Stimulated activated CD4-positive, alpha-beta T cell treated with anti-CD3 and anti-CD28 coated beads, Interleukin-1b, Interleukin-23, amount 100 ng/mL, for 1 hour (primary cell): ENCODE measurements at places on chromosomes 3 and 15.

- DNase-seq = no peak
Measured at GRCh38 chr3:72280876-72281275, 495.9 kb upstream of the PROK2 start.

DNA sequence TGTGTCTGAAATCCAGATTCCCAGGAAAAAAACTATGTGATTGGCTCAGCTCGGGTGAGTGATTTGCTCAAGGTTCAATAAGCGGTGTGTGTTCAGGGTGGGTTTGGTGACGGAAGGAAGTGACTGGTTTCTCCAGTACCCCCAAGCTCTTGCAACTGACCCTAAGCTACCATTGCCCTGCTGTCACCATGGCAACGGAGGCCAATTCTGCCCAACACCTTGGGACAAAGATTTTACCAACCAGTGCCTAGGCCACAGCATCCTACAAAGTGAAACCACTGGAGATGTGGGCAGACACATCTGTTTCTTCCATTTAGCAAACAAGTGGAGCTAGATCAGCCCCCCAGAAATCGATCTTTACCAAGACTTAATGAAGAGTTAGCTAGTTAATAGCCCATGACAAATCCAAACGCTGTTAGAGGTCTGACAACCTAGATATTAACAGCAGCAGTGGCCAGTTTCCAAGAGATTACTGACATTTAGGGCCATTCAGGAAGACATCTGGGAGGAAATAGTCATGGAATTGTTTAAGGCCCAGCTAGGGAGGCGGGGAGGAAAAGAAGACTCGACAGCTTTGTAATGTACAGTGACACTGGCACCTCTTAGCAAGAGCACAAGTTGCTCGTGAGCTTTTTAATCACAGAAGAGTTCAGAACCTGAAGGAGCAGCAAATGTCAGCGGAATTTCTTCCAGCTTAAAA, 195.9 kb downstream of the SLCO3A1 start:
- DNase-seq = no peak

DNA sequence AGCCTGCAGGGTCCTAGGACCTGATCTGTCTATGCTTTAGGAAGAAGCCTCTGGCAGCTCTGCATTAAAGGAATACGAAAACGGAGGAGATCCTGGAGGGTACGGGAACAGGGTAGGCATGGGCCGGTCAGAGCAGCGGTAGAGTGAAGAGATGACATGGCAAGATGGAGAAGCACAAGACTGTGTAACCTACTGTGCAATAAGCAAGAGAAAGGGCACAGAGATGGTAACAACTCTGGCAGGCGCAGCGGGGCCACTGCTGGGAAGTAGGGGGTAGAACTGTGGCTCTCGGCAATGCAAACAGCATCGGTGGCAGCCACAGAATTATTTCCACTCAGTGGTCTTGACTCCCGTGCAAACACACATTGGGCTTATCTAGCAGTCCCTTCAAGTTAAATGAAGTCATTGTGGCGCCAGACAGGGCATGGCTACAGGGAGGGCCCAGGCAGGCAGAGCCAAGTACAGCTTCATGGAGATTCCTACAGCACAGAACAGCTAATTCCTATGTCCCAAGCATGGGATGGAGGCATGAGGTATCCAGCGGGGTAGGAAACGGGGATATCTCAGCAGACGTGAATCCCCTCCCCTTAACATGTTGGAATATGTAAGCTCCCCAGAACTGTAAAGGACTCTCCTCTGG, 28.8 kb downstream of the WHAMM start:
- DNase-seq = no peak

GRCh38 chr3:13647298-13648059, 98.6 kb downstream of the FBLN2 start:
- DNase-seq = no peak

DNA sequence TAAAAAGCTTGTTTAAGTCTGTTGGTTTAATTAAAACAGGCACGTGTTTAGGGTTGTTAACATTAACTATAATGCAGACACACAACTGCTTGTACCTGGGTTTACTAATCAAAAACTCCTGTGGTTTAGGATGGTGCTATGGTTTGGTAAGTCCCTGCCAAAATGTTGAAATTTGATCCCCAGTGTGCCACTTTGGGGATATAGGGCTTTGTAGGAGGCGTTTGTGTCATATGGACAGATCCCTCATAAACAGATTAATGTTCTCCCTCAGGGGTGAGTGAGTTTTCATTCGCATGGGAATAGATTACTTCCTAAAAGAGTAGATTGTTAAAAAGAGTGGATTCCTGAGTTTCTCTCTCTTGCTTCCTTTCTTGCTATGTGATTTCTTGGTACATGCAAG, 18.7 kb upstream of the GK5 start:
- no peak for DNase-seq

GRCh38 chr15:61116825-61117224, 112.3 kb downstream of the RORA start:
- DNase-seq = no peak

DNA sequence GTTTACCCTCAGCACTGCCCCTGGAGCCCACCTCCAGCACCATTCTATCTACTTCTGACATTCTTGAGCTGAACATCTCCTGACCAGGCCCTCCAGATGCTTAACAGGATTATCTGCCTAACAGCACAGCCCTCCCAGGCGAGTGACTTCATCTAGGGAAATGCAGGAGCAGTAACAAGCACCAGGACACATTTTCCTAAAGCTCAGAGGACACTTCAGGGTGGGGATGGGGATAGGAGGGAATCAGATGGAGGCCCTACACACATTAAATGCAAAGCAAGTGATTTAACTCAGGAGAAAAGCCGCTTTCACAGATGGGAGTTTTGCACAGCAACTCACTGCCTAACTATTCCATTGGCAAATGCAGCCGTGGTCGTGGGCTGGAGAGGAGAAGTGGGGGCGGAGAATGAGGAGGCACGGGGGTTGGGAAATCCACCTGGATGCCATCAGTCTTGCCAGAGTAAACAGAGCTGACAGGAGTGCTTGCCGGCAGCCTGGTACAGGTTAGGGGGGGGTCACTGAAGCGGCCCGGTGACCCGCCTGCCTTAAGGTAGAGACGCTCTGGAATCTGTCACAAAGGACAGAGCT, 21.3 kb upstream of the BNC1 start:
- DNase-seq = no peak

DNA sequence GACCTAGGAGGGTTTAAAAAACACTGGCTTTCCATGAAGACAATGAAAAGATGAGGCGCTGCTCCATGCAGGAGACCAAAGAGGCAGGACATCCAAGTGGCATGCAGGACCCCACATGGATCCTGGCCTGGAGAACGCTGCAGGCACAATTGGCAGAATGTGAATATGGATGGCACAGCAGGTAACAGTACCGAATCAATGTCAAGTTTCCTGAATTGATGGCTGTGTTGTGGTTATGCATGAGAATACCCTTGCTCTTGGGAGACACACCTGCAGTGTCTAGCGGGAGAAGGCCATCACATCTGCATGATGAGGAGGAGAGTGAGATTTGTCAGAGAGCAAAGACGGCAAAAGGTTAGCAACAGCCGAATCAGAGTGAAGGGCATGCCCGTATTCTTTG, 74.3 kb upstream of the SEC13 start:
- no peak for DNase-seq

GRCh38 chr3:114179575-114179974, 723 bp upstream of the DRD3 start:
- DNase-seq = no peak

GRCh38 chr15:98840053-98840452, 167.5 kb downstream of the PGPEP1L start:
- DNase-seq = no peak

- no peak for DNase-seq
Measured at GRCh38 chr3:55270976-55271375, 216.1 kb downstream of the WNT5A start.

- no peak for DNase-seq
Measured at GRCh38 chr3:122758877-122759560, 34.6 kb downstream of the HSPBAP1 start.

- no peak for DNase-seq
Measured at GRCh38 chr15:93855181-93855826, 376.1 kb upstream of the MCTP2 start.

DNA sequence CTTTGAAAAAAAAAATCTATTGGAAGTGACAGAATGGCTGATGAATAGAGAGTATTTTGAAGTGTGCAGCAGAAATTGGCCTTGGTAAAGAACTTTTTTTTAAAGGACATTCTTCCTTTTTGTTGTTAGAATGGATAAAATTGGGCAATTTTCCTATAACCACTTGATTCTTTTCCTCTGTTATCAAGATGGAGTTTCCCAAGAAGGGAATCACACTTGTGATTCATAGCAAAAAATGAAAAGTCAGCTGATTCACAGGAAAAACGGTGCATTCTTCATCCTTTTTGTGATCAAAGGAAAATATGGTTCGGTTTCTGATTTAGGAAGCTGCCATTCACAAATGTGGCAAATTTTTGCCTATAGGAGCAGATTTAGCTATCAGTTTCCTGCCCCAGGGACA, 486.8 kb downstream of the GBE1 start:
- no peak for DNase-seq

GRCh38 chr15:34336991-34337556, 507 bp downstream of the SLC12A6 start:
- DNase-seq = no peak

DNA sequence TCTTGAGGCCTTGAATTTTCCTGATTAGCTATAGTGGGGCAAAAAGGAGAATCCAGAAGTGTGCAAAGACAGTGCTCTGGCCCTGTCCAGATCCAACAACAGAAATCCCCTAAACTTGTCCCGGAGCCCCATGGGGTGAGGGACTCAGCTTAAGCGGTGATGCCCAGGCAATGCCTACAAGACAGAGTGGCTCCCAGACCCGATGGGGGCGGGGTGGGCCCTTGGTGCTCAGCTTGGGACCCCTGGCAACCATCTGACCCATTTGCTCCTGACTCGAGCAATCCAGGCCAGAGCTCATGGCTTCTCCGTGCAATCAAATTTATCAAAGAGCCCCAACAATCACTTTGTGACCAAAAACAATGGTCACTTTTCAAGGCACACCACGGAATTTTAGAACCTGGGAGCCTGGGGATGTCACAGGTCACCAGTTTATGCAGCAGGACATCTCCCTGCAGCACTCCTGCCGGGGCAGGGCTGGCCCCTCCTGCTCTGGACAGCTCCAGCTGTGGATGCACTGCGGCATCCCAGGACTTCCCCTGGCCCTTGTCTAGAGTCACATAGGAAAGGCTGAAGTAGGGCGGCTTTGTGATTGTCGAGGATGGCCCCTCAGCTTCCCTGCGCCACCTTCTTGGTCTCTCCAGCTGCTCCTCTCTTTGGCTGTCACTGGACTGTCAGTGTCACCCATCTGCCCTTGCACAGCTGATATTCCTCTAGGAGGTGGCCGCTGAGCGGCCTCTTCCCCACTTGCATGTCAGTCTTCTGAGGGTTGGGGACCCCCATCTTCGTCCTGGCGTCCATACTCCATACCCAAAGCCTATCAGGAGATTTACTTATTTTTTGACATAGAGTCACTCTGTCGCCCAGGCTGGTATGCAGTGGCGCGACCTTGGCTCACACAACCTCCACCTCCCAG, 28.4 kb downstream of the RGMA start:
- DNase-seq = no peak

- DNase-seq = no peak
Measured at GRCh38 chr15:31510057-31510456, 183.4 kb downstream of the KLF13 start.

GRCh38 chr3:118548434-118548833, 486.2 kb downstream of the IGSF11 start:
- DNase-seq = no peak

- no peak for DNase-seq
Measured at GRCh38 chr3:26515351-26515750, 107.2 kb upstream of the LRRC3B start.

DNA sequence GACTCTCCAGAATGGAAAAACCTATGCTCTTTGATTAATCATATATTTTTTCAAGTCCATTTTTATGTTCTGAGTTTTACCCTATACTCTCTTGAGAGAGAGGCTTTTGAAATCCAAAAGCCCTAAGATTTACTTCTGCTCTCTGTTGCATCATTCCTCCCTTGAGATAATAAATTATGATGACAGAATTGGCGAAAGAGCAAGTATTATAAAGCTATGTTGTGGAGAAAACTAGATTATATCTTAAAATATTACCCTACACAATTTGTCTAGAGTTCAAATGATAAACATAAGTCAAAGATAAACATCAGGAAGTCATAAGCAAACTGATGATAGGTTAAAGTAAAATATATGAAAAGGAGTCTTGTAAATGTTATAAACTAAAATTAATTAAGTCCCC, 293.4 kb upstream of the MME start:
- DNase-seq = no peak

DNA sequence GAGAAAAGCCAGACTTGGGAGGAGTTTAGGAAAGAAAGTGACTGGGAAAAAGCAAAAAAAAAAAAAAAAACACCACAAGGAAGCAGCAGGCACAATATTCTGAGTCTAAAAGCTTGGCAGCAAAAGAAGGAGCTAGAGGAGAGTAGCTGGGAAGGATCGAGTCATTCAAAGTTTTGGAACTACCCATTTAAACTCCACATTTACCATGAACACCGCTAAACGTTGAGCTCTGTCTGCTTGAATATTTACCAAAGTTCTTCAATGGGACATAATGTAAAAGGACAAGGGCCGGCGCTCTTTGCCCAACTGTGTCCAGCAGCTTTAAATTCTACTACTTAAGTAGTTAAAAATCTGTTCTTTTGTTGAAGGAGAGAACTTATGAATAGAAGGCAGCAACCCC, 481.9 kb downstream of the FOXP1 start:
- no peak for DNase-seq

GRCh38 chr15:92661069-92661468, 5.5 kb upstream of the FAM174B start:
- DNase-seq = no peak

DNA sequence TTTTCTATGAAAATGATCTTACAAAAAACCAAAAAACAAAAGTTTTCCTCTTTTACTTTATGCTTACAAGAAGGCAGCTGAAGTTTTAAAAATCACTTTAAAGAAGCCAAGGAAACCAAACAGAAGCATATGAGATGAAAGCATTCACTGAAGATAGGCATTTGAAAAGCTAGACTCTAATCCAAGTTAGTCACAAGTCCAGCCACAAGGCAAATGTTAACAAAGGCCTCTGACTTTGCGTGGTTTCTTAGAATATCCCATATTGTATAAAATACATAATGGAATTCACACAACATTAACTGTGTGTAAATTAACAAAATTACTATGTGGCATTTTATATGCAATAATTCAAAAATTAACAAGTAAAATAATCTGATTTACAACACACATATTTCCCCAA, 17.7 kb downstream of the MRPL3 start:
- DNase-seq = no peak

DNA sequence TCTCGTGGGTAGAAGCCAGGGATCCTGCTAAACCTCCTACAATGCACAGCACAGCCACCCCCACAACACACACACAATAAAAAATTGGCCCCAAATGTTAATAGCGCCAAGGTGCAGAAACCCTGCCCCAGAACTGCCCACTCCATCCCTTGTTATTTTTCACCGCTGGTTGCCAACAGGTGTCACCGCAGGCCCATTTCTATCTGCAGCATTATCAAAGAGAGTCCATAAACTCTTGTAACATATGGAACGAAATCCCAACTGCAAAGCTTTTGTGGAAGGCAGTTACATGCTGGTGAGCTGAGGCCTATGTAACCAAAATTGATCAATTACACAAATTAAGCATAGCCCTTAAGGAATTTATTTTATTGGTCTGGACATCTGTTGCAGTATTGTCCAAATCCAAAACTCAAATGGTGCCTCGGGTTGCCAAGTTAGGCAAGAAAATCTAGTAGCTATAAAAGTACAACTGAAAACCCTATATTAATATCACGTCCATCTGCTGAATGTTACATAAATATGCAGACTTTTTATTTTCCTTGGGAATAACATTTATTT, 66.2 kb downstream of the SAMMSON start:
- no peak for DNase-seq

- no peak for DNase-seq
Measured at GRCh38 chr15:101042320-101042719, 123.2 kb downstream of the LRRK1 start.

GRCh38 chr3:12312010-12312409, 23.1 kb downstream of the PPARG start:
- DNase-seq = no peak
